ENCODE measurements at places on chromosomes 7 and 10.

- no peak for DNase-seq
Measured at GRCh38 chr10:44366941-44367630, 17.8 kb downstream of the CXCL12 start.

DNA sequence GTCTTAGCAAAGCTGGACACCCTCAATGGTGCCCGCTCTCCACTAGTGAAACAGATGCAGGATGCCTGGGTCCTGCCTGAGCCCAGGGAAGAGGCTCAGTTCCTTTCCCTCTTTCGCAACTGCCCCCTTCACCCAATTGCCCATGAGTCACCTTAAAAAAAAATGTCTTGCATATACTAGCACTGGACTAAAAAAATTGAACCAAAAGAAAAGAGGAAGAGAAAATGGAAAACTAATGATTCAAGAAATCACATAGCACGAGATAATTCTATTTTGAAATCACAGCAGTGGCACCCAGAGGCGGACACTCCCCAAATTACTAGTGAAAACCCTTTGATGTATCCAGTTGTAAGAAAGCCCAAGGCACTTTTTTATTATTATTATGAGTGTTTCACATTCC is 972.5 kb downstream of the LRMDA start:
- no peak for DNase-seq

DNA sequence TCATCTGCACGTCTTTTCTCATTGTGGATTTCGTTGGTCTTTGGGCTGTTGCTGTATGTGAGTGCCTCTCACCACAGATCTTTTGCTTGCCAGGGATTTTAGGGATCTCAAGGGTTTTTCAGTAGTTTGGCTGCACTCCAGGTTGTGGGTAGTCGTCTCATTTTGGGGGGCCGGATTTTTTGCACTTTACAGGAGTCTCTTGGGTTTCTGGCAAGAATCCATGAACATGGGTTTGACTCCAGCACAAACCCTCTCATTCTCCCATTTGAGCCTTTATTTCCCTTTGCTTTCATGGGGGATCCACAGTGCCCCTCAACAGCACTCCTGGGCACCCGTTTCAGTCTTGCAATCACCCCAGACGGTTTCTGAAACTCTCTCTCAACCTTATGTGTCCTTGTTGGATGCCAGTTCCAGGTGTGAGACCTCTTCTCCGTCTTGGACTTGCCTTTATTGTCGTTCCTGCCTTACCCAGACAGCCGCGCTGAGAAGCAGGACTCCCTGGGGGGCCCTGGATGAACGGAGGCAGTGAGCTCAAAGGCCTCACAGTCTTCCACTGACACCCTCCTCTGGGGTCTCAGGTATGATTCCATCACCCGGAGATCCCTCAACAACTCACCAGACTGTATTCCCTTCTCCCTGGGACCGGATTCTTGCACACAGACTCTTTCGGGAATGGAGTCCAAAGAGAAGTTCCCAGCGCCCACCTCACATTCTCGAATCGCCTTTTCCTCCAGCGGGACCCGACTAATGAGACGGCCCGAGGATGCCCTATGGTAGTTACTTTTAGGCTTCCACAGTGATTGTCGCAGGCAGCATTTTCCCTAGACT is 18.8 kb upstream of the ZNF273 start:
- DNase-seq, result no peak

- no peak for DNase-seq
Measured at GRCh38 chr10:79434821-79435251, 10.6 kb downstream of the ZCCHC24 start.

DNA sequence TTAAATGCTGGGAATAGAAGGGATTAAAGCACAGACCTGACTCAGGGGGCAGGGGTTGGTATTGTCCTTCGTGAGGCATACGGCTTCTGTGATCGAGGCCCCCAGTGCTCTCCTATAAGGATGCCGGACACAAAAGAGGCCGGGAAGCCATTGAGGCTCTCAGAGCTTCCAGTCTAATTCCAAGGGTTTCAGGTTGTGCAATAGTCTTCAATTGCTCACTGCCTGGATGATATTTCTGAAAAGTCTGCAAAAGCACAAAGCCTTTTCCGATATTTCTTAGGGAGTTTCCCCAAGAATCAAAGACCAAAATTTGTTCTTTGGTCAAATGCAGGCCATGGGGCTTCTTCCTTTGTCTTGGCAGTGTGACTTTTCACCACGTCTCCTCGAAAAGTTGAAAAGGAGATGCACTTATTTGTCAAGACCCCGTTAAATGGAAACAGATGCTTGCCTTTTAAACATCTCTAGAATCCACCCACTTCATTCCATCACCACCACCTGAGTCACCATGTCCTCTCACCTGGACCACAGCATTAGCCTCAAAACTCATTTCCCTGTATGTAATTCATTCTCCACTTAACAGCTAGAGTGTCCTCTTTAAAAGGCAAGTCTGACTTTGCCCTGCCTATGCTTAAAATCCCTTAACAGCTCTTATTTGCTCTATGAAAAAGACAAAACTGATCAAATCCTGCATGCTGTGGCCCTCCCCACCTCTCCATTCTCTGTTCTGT is 134.8 kb upstream of the NAMPT start:
- no peak for DNase-seq

- no peak for DNase-seq
Measured at GRCh38 chr7:35695473-35695850, 527 bp upstream of the HERPUD2 start.

DNA sequence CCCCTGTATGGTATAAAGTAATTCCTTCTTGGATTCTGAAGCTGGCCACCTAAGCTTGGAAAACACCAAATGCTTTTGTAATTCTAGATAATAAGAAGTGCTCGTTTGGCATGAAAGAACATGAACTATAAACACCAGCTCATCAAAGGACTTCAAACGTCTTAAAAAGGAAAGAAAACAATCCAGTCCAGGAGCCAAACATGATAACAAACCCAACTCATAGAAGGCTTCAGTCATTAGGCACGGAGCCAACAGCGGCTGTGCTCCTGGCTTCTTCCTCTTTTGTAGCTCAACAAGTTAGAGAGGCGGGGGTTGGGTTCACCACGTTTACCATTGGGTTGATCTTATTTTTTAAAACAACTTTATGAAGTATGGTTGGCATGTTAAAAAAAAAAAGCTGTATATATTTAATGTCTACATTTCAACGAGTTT is 56.4 kb upstream of the ECHDC3 start:
- no peak for DNase-seq

GRCh38 chr10:124232686-124233545 is 139.5 kb upstream of the CHST15 start:
- DNase-seq, result no peak

GRCh38 chr7:84161398-84161797 is 33.2 kb downstream of the SEMA3A start:
- DNase-seq, result no peak
